MV-4-11 (cell line): ENCODE measurements at places on chromosomes 3 and 15.

DNA sequence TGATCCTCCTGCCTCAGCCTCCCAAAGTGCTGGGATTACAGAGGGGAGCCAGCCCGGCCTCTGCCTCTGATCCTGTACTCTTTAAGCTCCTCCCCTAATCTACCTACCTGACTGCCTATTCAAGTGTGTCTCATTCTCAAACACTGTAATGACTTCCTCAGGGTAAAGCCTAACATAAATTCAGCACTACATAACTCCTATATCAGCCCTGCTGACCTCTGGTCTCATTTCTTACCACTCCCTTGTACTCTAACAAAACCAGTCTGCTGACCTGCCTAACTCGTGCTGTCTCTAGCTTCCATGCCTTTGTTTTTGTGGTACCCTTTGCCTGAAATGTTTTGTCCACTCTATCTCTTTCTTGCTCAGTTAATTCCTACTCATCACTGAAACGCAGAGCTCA lies 172.1 kb upstream of the IL12A start:
- DNase-seq, result no peak

DNA sequence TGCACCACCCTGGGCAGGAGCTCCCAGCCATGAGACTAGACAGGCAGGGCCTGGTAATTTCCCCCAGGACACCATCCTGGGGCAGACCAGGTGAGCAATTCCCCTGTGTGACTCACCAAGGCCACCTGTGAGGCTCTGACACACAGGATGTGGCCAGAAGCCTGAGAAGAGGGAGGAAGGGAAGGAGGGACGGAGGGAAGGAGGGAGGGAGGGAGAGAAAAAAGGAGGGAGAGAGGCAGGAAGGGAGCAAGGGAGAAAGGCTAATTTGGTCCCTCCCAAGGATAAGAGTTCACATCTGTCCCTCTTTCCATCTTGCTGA lies 25.9 kb downstream of the WNT7A start:
- DNase-seq, result no peak

- DNase-seq, result no peak
Observed at GRCh38 chr3:70740872-70741271, 428.4 kb upstream of the MDFIC2 start.

DNA sequence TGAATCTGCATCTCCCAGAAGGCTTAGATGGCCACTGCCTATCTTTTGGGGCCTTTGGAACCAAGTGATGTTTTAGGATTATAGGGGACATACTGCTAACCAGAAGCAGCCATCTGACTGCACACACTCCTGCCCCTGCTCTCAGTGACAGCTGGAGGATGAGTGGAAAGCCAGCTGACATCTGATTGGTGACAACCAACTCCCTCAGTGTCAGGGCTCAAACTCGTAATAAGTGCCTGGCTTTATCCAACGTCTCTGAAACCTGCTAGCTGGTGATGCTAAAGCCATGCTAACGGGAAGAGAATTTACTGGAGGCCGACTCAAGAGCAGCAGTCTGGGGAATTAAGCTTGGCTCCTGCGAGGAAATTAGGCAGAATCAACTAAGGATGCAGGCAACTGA lies 35.1 kb downstream of the KY start:
- no peak for DNase-seq

- no peak for DNase-seq
Observed at GRCh38 chr3:44771424-44772098, 10.0 kb downstream of the KIF15 start.

- no peak for DNase-seq
Observed at GRCh38 chr3:89474333-89475130, 367.1 kb downstream of the EPHA3 start.

- DNase-seq, result no peak
Observed at GRCh38 chr3:172707030-172707429, 3.8 kb downstream of the NCEH1 start.

- DNase-seq, result peak; percentile 96
Observed at GRCh38 chr15:52082197-52083036, 30.2 kb downstream of the BCL2L10 start.

- DNase-seq, result no peak
Observed at GRCh38 chr3:120192579-120192978, 92.4 kb downstream of the GPR156 start.

DNA sequence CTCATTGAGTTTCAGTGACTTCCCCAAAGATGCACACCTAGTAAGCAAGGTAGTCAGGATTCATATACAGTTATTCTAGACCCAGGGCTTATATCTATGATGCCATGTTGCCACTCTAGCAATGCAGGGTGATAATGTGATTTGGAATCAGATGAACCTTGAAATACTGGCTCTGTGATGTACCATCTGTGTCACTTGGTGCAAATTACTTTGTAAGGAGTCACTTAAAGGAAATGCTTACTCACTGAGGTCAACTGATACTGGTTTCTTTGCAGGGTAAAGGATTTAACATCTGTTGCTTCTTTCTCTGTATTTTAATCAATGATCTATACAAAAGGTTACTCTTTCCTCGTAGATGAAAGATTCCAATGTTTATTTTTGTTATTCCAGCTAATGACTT lies 10.8 kb downstream of the ASB14 start:
- DNase-seq, result peak; percentile 11

- DNase-seq, result no peak
Observed at GRCh38 chr3:155525324-155525833, 219.5 kb downstream of the PLCH1 start.

GRCh38 chr3:69524816-69525215 lies 138.9 kb upstream of the FRMD4B start:
- DNase-seq, result peak; percentile 7

GRCh38 chr3:182524711-182525401 lies 268.4 kb upstream of the ATP11B start:
- no peak for DNase-seq

DNA sequence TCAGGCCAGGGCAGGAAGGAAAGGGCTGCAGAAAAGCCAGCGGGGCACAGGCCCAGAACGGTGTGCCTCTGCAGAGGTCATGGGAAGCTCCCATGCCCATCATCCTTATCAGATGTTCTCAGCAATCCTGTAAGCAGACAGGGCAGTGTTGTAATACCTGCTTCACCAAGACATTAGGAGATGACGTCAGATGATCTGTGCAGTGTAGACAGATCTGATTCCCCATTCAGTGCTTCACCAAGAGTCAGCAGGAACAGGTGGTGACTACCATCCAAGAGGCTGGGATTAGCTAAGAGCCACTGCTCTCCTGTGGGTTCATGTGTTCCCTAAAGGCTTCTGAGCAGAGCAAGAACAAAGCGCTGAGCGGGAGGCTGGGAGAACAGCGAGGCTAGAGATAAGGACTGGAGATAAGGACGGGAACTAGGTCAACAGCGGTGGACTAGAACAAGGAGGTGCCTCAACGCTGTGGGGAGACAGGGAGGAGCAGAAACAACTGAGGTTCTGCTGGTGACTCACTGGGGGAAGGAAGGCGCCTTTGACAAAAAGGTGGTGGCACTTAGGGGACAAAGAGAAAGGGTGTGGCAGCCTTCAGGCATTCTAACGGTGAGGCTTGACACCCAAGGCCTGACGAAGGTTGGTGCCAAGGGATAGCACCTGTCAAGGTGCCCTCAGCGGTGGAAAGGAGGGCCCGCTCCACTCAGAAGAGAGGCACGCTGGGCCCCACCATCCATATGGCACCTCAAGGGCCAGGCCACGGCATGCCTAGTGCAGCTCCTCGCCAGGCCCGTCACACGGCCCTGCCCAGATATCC lies 28.4 kb downstream of the CCDC12 start:
- DNase-seq, result peak; percentile 51

DNA sequence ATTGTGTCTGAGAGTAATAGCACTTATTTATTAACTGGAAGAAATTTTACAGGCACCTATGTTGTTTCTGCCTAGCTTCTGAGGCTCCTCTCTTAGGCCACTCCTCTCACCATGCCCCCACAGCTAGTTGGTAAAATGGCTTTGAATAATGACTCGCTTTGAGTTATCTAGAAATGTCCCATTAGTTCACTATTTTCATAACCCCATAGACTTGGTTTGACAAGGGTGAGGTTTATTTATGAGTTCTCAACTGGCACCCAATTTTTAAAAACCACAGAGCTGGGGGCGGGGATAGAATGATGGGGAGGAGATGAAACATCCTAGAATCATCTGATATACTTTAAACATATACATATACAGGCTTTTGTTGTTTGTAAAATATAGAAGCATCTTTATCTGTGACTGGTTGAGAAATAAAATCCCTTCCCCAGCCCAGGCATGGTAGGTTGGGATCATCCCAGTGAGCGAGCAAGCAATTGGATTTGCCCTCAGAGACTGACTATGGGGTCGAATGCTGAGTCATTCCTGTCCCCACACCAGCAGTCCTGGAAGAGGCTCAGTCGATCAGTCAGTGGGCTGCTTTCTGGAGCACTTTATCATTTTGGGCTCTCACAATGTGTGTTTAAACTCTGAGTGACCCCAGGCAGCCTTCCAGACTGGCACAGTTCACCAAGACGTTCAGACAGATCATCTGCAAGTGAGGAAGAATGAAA lies 60.2 kb upstream of the TSEN2 start:
- peak; percentile 54 for DNase-seq

DNA sequence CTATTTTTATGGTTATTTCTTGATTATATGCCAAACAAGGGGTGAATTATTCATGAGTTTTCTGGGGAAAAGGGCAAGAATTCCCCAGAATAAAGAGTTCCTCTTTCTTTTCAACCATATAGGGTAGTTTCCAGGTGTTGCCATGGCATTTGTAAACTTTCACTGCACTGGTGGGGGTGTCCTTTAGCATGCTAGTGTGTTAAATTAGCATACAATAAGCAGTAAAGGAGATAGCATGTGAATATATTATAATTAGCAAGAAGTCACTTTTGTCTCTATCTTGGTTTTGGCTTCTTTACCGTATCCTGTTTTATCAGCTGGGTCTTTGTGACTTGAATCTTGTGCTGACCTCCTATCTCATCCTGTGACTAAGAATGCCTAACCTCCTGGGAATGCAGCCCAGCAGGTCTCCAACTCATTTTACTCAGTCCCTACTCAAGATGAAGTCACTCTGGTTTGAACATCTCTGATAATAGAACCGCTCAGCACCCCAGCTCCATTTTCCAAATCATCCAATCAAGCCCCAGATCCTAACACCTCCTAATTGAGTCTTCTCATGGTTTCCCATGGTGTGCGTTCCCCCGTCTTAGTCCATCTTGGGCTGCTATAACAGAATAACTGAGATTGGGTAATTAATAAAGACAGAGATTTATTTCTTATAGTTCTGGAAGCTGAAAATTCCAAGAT lies 3.4 kb upstream of the SELENOT start:
- DNase-seq, result peak; percentile 20

GRCh38 chr3:46710671-46711295 lies 6.9 kb downstream of the PRSS50 start:
- DNase-seq, result no peak

DNA sequence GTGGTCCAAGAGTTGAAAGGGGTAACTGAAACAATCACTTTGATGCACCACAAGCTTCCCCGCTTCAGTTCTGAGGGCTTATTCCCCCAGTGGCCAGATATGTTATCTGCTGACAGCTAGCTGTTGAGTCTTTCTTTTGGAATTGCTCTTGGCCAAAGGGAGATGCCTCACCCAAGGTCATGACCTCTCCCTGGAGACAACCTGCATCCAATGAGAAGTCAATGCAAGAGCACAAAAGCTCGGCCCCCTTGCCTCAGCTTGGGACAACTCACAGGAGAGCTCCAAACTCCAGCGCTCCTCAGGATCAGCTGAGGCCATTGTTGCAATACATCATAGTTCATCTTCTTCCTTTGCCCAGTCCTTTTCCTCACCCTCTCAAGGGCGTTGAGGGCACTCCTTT lies 31.0 kb upstream of the THBS1 start:
- no peak for DNase-seq

DNA sequence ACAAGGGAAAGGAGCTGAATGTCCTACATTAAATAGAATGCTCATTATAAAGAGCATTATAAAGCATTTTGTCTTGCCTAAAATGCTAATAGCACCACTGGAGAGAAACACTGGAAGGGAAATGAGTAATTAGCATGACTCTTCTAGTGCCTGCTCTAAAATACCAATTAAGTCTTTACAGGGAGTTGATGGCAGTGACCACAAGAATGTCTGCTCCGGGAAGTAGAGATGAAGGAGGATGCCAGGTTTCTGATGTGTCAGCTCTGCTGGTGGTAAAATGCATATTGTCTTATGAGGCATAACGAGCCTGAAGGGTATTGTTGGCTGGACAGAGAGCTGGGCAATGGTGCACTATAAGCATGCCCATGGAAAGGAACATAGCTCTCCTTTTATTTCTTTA lies 49.5 kb downstream of the MYLK start:
- peak; percentile 25 for DNase-seq

DNA sequence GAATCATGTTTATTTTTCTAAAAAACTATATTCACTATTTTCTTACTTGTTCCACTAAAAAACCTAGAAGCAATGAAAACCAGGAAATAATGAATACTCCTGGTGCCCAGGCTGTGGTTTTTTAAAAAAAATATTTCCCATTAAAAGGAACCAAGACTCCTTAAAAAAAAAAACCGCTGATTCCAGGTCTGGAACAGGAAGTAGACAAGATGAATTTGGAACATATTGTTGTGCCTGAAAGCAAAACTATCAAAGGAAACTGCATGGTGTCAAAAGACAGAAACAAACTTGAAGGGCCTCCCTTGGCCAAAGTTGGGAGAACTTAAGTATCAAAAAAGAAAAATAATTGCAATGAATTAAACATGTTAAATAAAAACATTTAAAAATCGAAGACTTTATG lies 245.3 kb upstream of the P2RY1 start:
- DNase-seq, result peak; percentile 5

- DNase-seq, result no peak
Observed at GRCh38 chr15:23014394-23015000, 24.9 kb downstream of the TUBGCP5 start.

- no peak for DNase-seq
Observed at GRCh38 chr3:149186721-149187120, 34.9 kb downstream of the CP start.

DNA sequence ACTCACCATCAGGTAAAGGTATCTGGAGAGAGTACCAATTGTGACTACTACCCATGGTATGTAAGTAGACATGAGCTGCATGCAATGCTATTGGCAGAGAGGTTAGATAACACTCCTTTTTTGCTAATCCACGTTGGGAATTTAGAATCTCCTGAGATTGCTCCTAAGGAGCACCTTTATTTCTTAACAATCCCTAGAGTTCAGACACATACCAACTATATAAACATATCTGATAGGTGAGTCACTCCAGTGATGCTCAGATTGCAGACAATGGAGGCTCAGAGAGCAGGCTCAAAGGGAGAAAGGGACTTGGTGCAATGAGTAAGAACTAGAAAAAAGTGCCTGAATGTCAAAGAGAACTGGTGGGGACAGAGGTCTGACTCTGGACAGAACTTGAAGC lies 47.0 kb upstream of the LRRFIP2 start:
- no peak for DNase-seq
